ENCODE measurements at places on chromosomes 4 and X.

GRCh38 chr4:148903388-148903787, 461.2 kb upstream of the NR3C2 start:
- DNase-seq, result no peak

DNA sequence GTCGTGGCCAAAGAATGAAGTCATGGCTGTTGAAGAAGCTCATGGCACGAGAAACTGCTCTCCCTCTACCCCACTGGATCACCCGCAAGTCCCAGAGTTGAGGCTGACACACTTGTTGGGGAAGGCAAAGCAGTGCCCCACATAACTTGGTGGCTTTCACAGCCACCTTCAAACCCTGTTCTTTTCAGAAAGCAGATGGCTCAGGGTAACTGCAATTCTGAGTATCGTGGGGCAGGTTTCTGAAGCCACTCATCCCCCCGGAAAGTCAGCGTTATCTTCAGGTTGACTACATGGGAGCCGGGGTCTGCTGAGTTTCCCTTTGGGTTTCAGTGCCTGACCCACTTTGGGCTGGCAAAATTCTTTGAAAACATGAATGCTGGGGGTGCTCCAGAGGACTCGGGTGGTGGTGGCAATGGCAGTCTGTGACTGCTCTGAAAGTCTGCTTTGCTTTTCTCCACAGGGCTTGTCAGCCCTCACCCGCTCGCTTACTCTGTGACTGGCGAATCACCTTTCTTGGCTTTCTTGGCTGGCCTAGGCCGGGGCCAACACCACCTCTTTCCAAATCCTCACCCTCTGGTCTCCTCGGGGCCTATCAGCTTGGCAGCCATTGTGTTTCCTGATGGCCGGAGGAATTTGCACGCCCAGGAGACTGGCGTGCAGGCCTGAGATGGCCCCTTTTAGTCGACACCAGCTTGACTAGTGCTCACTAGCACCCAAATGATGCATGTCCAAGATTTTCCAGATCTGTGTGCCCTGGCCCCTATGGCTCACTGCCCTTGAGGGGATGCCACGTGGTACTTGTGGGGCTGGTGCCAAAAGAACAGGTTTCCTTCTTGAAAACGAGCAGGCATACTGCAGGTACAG, 7.3 kb downstream of the PPP1R3F start:
- no peak for DNase-seq

- no peak for DNase-seq
Measured at GRCh38 chrX:103373581-103373980, 2.8 kb upstream of the BEX3 start.

- DNase-seq, result no peak
Measured at GRCh38 chr4:1401409-1402020, 4.7 kb downstream of the NKX1-1 start.

- no peak for DNase-seq
Measured at GRCh38 chr4:108072300-108072699, 82.6 kb downstream of the HADH start.

GRCh38 chrX:39574178-39574577, 523.6 kb downstream of the BCOR start:
- no peak for DNase-seq

GRCh38 chr4:96052827-96053226, 212.9 kb downstream of the PDHA2 start:
- DNase-seq, result no peak

DNA sequence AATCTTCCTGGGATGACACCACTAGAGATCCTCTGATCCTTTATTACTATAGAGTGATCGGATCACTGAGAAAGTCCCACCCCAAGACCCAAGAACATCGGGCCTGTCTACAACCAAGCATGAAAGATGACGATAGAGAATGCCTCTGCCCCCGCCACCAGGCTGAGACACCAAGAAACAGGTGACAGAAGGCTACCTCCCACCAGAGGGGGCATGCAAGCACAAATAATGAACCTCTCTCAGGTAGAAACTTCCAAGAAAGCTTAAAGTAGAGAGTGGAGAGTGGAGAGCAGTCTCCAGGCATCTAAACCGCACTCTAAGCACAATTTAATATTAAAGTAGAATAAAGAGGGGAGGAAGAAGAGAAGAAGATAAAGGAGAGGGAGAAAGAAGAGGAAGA, 402.6 kb downstream of the INPP4B start:
- DNase-seq, result no peak

DNA sequence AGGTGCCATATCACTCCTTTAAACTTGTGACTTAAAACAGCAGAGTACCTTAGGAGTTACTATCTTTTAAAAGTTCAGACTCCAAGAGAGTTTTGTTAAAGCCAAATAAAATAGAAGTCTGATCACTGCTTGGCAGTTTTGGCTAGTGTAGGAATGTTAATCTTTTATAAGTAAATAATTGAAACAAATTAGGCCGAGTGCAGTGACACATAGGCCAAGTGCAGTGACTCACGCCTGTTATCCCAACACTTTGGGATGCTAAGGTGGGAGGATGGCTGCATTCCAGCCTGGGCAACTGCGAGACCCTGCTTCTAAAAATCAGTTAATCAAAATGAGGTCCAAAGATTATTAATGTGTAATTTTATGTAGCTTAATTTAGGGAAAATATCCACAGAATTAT, 37.2 kb downstream of the WDR44 start:
- no peak for DNase-seq

DNA sequence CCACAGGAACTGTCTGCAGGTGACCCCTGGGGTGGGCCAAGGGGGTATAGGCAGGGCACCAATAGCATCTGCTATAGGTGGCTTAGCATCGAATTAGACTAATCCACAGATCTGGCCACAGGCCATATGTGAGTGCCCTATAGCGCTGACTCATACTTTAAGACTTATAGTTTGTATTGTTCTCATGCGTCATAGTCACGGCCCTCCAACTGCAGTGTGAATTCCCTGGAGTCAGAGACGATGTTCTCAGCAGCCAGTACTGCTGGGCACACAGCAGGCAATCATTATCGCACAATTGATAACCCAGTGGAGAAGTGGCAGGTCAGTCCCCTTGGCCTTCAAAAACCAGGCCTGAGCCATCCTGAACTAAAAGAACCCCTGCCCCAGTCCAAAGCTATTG, 58.1 kb downstream of the ADGRG2 start:
- DNase-seq, result no peak

GRCh38 chr4:10625131-10625530, 59.4 kb downstream of the CLNK start:
- no peak for DNase-seq

- DNase-seq, result no peak
Measured at GRCh38 chr4:20318001-20318908, 66.5 kb downstream of the SLIT2 start.

- peak; percentile 52 for DNase-seq
Measured at GRCh38 chr4:1277667-1278665, 11.7 kb upstream of the MAEA start.

- no peak for DNase-seq
Measured at GRCh38 chr4:7777871-7778509, 161.7 kb downstream of the AFAP1 start.

- DNase-seq, result no peak
Measured at GRCh38 chr4:42570221-42570620, 86.7 kb downstream of the ATP8A1 start.

- DNase-seq, result no peak
Measured at GRCh38 chr4:56752985-56753384, 68.5 kb downstream of the SPINK2 start.

- no peak for DNase-seq
Measured at GRCh38 chrX:94551831-94552230, 877.8 kb downstream of the FAM133A start.

DNA sequence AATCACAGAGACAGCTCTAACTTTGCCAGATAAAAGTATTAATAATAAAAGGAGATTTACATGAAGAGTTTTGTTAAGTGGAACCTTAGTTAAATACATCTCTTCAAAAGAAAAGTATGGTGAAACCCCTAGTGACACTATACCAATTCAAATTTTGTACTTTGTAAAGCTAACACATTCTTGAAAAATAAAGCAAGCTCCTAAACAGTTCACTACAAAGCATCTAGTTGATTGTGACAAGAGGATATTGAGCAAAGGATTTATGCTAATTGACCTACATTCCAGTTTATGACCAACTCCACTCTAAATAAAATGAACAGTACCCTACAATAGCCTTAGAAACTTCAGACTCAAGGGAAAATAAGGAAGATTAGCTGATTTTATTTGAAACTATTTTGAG, 69.4 kb upstream of the WDR17 start:
- no peak for DNase-seq

DNA sequence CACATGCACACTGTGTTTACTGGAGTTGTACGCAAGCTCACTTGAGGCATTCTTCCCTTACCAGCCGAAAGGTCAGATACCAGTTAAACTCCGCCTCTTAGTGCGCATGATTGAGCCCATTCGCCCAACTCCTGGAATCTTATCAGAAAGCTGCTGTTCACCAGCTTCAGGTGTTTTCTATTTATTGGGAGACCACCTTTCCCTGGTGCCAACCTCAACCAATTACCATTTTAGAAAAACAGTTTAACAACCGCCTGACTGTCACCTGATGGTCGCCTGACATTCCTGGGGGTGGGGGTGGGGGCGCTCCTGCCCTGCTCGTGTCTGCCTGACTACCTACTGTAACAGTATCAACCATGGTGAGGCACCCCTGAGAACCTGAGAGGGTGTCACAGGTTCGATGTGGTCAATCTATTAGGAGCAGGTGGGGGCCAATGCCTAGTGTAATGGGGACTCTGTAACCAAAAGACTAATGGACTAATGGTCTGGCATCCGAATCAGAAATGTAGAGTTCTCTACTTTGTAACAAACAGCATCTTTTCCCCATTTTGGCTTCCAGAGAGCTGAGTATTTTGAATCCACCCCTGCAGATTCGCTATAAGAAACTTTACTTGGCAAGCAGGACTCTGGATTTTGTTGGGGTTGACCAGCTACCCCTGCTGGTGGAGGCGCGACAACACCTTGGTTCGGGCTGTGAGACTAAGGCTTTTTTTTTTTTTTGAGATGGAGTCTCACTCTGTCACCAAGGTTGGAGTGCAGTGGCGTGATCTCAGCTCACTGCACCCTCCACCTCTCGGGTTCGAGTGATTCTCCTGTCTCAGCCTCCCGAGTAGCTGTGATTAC, 58.2 kb upstream of the ZNF157 start:
- peak; percentile 4 for DNase-seq

All from RCC 7860 (cell line).